ENCODE measurements at places on chromosomes 1 and 21.
A peak's percentile ranks its signal among the peaks of the same experiment; 100 is the strongest.

DNA sequence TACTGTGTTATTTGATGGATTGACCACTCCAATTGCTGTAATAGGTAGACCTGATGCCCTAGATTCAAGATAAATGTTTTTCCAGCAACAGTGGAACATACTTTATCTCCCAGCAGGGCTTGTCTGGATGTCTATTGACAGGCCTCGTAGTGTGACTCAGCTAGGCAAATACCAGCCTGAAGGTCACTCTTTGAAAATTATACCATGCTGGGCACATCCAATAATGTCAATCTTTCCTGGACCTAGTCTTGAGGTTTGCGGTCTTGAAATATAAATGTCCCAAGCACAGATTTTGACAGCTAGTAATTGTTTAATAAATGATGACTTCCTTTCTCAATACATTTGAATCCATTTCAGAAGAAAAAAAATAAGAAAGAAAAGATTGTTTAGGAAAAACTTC, 1138.0 kb upstream of the TMPRSS15 start:
- no peak for DNase-seq

GRCh38 chr21:17660862-17661261, 48.2 kb upstream of the BTG3 start:
- DNase-seq = no peak

DNA sequence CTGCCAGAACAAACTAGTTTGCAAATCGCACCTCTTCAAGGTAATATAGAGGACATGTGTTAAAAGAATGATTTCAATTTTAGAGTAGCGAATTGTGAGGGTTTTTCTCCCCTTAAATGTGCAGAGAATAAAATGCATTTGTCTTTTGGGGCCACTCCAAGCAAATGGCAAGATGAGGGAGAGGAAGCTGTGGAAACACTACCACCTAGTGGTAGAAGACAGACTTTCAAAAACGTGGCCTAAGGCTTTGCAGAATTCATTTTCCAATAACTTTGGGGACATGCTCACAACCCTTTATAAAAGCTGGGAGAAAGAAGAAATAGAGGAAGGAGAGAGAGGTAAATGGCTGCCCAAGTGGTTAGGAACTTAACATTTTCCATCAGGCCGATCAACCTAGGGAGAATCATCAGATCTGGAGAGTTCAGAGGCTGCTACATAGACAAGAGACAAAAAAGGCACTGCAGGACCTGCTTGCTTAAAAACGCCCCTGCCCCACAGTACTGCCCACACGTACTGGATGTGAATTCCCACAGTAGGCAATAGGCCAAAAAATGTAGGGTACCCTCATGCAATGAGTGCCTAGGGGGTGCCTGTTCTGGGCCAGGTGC, 15.7 kb upstream of the RCAN1 start:
- no peak for DNase-seq

DNA sequence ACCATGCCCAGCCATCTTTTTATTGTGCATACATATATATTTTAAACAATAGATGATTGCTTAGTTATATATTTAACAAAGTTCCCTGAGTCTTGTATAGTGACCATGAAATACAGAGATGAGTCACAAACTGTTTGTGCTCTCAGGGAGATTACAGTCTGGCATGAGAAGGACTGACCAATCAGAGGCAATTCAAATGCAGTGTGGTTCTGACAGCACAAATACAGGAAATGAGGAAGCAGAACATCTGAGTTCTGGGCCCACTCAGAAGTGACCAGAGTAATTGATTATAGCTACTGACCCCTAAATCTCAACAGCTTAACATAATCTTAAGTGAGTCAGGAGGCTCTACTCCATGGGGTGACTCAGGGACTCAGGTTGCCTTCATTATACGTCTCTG, 534.5 kb downstream of the OMA1 start:
- DNase-seq = no peak

- DNase-seq = no peak
These were observed 372.4 kb downstream of the TGFB2 start for GRCh38 chr1:218717575-218717974.

GRCh38 chr1:203408486-203409481, 57.9 kb upstream of the FMOD start:
- peak; percentile 88 for DNase-seq

DNA sequence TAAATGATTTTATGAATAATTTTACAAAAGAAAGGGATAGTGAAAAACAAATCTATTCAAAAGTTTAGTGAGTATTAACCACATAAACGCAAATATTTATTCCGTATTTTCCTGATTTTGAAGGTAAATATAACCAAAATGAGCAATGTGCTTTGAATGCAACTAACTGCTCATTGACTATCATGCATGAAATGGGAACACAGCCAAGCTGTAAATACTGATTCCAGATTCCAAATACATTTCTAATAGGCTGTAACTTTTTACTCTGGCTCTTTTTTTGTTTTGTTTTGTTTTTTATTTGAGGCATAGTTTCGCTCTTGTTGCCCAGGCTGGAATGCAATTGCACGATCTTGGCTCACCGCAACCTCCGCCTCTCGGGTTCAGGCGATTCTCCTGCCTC, 41.8 kb downstream of the SELENOF start:
- DNase-seq = no peak

- peak; percentile 96 for DNase-seq
These were observed at the start of gene MAD2L2 for GRCh38 chr1:11681071-11681771. TSS of gene MAD2L2 (minus strand) at chr1:11681148. CDS start at chr1:11680601, 547 bp downstream.

- no peak for DNase-seq
These were observed 237.3 kb downstream of the S1PR1 start for GRCh38 chr1:101474039-101474665.

DNA sequence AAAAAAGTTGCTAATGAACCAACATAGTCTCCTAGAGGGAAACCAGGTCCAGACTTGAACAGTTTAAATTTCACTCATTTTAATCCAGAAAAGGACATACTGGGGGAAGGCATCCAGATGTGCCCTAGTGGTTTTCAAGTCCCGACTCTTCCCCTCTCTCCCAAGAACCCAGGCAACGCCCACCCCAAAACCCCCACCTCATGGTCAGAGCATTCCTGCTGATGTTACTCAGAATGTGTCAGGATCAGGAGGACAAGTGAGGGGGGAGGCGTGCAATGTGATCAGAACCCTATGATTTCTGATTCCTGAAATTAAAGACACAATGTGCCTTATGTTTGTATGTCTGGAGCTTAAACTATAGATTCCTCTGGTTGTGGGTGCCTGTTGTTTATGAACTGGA, 1.6 kb upstream of the CTSK start:
- no peak for DNase-seq

DNA sequence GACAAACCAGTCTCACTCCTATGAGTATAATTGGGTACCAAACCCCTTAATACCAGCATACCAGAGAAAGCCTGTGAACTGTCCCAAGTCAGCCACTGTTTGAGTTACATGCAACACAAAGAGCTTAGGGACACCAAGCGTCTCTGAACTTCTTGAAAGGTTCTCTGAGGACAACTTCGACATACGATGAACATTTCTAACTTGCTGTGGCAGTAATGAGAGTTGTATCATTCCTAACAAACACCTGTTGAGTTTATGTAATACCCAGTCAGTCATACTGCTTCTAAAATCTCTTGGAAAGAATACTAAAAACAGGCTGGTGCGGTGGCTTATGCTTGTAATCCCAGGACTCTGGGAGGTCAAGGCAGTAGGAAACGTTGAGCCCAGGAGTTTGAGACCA, 18.4 kb downstream of the CCT8 start:
- no peak for DNase-seq

- no peak for DNase-seq
These were observed 87.3 kb downstream of the KCNJ6 start for GRCh38 chr21:37828991-37829390.

GRCh38 chr1:147214842-147215539, 10.1 kb downstream of the FMO5 start:
- no peak for DNase-seq

DNA sequence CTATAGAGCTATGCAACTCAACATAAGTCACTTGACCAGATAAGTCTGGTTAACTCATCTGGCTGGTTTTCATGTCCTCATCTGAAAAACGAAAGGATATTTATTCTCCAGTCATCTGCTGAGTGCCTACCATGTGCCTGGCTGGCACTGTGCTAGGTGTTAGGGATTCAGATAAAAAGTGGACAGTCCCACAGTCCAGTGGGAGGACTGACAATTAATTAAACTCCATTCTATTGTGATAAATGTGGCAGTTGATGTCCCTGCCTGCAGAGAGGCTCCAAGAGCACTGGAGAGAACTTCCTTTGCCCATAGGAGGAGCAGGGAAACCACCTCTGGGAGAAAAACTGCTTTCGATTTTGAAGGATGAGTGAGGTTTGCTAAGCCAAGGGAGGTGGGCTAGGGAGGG, 5.4 kb downstream of the NUAK2 start:
- DNase-seq = peak; percentile 70

- no peak for DNase-seq
These were observed 486.9 kb upstream of the NCAM2 start for GRCh38 chr21:20511216-20511880.

DNA sequence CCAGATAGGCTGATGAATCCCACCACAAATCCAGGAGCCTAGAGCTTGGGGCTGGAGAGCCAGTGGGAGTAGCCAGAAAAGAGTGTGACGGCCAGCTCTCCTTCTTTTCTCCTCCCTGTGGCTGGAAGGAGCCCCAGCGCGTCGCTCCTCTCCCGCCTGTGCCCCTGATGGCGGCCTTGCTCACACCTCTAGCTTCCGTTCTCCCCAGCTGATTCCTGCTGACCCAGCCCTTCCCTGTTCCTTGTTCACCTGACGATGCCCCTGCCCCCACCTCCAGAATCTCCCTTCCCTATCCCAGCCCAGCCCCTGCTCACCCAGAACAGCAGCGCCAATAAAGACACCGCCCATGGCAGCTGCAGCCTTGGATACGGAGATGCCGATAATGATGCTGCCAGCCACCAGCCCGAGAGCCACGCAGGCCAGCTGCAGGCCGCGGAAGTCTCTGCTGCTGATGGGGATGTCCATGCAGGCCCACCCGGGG, 656 bp downstream of the KNCN start:
- no peak for DNase-seq

- no peak for DNase-seq
These were observed 34.9 kb upstream of the GADD45A start for GRCh38 chr1:67650061-67650460.

DNA sequence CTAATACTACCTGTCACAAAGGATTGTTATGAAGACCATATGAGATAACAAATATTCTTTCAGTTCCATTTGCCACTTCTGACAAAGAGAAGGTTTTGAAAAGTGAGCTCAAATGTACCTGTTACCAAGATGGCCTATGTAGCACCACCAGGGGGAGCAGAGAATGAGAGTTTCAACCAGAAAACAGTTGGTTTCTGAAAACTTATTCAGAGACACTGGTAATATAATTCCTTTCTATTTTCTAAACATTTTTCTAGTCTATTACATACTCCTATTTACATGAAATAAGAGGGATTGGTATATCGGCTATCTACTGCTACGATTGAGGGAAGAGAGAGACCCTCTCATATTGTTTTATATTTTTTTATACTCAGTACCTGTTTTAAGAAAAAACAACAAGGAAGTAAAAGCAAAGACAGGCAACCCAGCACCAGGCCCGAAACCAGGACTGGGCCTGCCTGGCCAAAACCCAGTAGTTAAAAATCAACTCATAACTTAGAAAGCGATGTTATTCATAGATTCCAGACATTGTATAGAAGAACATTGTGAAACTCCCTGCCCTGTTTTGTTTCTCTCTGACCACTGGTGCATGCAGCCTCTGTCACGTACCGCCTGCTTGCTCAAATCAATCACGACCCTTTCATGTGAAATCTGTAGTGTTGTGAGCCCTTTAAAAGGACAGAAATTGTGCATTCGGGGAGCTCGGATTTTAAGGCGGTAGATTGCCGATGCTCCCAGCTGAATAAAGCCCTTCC, 48.3 kb downstream of the IL23R start:
- DNase-seq = no peak

DNA sequence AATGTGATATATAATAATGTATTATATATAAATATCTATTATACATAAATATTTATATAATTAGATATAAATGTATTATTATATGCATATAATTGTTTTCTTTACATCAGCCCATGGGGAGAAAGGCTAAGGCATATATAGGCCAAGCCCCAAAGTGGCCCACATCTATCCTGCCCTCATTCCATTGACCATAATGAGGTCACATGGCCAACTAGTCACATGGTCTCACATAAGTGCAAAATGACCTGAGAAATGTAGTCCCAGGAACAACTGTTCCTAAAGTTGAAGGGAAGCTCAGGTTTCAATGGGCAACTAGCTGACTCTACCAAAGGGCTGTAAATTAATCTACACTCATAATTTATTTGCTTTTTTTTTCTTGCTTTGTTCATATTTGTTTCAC, 14.5 kb upstream of the CCDC185 start:
- DNase-seq = no peak

DNA sequence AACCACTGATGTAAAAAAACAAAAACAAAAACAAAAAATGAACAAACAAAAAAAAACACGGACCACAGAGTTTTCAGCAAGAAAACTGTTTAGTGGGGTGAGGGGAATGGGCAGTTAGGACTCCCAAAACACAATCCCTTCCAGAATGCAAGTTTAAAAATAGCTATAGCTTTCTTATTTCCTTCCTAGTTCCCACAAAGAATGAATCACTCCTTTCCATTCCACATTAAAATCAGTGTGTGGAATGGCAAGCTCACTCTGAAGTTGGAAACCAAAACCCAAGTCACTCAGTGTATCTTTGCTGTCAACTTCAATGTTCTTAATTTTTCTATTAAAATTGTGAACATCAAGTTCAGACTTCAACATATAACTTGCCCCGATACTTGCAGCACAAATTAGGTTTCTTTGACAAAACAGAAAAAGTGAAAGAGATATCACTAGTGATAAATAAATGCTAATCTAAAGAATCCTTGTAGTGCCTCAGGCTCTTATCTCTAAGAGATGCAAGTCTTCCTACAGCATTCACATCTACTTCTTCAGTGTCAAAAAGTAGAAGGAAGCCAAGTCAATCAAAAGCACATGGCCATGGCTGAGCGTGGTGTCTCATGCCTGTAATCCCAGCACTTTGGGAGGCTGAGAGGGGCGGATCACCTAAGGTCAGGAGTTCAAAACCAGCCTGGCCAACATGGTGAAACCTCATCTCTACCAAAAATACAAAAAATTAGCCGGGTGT, 45.5 kb downstream of the TOR3A start:
- no peak for DNase-seq

DNA sequence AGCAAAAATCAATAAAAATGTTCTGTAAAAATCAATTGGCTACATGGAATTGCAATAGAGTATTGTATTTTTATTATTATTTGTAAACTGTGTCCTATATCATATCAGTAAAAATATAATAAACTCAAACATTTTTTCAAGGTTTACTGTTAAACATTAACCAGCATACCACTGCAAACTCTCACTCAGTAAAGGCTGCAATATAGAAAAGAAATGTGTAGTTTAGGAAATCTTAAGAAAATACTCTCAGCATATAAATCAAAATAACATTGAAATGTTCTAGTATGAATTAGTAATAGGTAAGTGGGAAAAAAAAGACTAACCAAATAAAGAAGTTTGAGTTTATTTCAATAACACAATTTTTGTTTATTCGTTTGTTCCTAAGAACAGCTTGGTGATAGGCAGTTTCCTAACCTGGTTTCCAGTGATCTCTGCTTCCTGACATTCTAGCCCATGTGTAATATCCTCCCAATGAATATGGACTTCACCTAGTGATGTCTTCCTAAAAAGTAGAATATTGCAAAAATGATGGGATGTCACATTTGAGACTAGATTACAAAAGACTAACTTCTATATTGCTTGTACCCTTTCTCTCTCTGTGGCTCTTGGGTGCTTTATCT, 870.1 kb downstream of the BRINP3 start:
- DNase-seq = no peak
